HFFc6 (cell line): ENCODE measurements at places on chromosomes 13 and 19. TPM values are rescaled to one million over a fixed set of nuclear protein-coding genes. Genes with fewer than 3 reads are reported as not detected.

DNA sequence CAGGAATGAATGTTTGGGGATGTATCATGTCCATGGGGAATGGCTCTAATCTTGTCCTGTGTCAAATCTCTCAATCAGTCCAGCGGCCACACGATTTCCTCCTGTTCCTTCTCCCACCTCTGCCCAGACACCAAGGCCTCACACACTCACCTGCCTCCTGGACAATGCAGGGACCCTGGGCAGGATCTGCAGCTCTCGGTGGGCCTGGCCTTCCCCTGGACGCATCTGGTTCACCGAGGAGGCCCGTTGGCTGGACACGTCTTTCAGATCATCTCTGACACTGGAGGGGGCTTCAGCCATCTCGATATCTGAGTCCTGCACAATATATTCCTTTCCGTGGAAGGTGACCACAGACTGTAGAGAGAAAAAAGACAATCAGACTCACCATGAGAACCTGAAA lies 21.4 kb downstream of the ZSCAN5C start:
- DNase-seq: no peak

- no peak for DNase-seq
Observed at GRCh38 chr19:39816287-39817048, 17.5 kb downstream of the DYRK1B start.

DNA sequence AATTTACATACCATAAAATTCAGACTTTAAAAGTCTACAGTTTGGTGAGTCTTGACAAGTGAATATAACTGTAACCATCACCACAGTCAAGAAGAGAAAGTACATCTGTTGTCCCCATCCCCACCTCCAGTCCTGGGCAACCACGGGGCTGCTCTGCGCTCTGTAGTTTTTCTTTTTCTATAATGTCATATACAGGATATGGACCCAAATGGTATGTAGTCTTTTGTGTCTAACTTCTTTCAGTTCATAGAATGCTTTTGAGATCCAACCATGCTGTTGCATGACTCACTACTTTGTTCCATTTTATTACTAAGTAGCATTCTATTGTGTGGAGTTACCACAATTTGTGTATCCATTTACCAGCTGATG lies 103.9 kb downstream of the DOCK9 start:
- DNase-seq: no peak

CYP4F2 gene
- not detected in 3 replicates for total RNA-seq

MBD3L3 gene
- total RNA-seq: not detected in 2 replicates

CABP5 gene
- not detected in 3 replicates for total RNA-seq

DNA sequence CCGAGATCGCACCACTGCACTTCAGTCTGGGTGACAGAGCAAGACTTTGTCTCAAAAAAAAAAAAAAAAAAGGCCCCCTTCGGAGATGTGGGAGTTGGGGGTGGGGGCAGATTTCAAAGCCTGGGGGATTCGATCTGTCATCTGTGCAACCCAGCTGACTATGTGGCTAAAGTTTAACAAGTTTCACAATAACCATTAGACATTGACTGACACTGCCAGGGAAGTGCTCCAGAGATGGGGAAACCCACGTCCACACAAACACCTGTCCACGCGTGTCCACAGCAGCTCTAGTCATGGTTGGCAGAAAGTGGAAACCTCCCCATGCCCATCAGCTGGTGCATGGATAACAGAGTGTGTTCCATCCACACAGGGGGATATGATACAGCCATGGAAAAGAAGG lies 37.6 kb upstream of the HOMER3 start:
- DNase-seq: no peak

KANK3 gene
- 0.17 TPM in 1 of 3 replicates, not detected in the others for total RNA-seq

DNA sequence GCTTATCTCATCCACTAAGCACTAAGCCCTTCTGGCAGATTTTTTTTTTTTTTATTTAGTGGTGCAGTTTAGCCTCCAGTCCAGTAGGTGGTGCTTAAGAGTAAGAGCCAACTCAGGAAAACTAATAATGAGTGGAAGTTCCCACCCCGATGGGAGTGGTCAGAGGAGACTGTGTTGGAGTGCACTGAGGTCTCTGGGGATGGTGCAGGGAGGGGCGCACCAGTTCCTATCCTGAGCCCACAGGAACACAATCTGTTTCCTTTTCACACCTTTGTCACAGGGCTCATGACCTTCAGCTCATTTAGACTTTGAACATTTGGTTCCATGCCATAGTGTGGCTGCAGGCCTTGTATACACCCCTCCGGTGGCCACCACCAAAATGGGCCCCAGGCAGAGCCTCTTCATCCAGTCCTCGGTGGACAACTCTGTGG lies 367.4 kb downstream of the SPRY2 start:
- DNase-seq: no peak

- no peak for DNase-seq
Observed at GRCh38 chr19:38759590-38760003, 13.7 kb downstream of the LGALS7 start.

DNA sequence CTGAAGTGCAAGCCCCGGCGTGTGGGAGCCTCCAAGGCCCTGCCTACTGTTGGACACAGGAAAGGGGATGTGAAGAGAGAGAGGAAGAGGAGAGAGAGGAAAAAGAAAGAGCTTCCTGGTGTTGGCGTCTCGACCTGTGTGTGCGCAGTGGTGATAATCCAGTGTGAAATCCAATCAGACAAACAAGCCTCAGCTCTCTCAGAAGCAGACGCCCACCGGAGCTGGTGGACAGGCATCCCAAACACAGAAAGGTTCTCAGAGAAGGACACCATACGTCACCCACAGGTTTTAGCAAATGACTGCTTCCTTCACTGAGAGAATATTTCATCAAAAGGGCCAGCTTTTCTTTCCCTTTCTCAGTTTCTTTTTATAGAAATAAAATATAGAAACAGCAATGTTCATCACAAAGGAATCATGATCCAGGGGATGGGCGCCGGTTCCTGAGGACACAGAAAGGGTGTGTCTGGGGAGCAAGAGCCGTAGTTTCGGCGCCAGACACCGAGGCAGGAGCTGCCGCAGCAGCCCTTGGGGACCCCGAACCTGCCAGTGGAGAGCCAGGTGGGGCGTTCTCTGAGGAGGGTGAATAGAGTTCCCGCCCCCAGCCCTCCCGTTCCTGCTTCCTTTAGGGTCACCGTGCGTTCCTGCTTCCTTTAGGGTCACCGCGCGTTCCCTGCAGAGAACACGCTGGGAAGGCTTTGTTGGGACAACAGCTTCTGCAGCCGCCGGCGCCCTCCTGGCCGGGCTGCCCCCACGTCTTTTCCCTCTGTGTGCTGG lies 145.8 kb upstream of the SOX1 start:
- DNase-seq: no peak

GRCh38 chr19:13118424-13119193 lies 545 bp downstream of the NACC1 start:
- no peak for DNase-seq
